Panc1 (cell line): ENCODE measurements at places on chromosomes 16 and 17.
A peak's percentile ranks its signal among the peaks of the same experiment; 100 is the strongest.

DNA sequence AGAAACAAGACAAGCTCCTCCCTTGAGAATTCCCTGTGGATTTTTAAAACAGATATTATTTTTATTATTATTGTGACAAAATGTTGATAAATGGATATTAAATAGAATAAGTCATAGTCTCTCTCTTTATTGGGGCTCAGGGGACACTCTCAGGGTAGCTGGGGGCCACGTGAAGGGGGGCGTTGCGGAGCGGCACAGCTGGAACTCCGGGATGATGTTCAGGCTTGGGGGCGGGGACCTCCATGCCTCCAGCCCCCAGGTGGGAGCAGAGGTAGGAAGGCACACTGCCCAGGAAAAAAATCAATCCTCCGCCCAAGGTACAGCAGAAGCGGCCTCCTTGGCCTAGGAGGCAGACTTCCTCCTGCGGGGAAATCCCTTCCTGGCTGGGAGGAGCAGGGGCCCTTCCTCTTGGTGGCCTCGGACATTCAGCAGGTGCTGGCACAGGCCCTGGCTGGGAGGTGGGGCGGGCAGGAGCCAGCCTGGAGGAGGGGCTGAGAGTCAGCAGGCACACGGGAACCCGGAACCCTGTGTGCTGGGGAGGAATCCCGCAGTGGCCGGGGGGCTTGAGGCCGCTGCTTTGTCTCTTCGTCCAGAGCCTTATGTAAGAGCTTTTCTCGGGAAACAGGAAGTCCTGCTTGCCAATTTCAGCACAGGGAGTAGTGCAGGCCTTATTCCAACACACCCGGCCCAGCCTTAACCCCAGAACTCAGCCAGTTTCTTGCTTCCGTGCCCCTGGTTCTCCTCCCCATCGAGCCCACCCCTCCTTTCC, 591 bp upstream of the TNFSF13 start:
- DNase-seq: no peak

DNA sequence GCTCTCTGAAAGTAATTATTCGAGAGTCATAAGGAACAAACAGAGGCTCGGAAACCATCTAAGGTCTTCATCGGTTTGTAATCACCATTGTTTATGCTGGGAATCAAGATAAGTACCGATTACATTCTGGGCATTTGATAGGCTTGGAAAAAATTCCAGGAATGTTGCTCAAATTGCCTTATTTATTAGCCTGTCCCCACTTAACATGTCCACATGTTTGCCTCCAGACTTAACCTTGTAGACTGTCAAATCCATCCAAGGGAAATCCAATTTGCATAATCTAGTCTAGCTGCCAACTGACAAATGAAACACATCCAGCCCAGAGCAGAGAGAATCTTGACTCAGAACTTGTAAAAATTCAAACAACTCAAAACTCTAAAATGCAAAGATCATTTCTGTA, 51.3 kb upstream of the TMC5 start:
- no peak for DNase-seq

- DNase-seq: peak; percentile 32
Measured at GRCh38 chr16:84806256-84806889, 13.4 kb upstream of the CRISPLD2 start.

DNA sequence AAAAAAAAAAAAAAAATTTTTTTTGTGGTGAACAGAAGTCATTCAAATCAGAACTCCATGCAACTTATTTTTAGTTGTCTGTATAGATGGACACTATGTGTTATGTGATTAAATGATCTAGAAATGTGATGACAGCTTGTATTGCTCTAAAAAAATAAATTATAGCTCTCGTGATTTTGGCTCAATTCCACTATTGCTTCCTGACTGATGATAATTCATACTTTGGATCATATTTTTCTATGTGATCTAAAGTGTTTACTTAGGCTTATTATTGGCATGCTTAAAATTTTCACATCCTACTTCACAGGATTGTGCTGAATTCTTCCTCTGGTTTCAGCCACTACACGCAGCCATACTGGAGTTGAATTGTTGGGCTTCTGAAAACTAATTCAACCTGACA, 76.8 kb downstream of the RPGRIP1L start:
- no peak for DNase-seq

GRCh38 chr17:62062944-62063343, 2.1 kb downstream of the MED13 start:
- DNase-seq: no peak

DNA sequence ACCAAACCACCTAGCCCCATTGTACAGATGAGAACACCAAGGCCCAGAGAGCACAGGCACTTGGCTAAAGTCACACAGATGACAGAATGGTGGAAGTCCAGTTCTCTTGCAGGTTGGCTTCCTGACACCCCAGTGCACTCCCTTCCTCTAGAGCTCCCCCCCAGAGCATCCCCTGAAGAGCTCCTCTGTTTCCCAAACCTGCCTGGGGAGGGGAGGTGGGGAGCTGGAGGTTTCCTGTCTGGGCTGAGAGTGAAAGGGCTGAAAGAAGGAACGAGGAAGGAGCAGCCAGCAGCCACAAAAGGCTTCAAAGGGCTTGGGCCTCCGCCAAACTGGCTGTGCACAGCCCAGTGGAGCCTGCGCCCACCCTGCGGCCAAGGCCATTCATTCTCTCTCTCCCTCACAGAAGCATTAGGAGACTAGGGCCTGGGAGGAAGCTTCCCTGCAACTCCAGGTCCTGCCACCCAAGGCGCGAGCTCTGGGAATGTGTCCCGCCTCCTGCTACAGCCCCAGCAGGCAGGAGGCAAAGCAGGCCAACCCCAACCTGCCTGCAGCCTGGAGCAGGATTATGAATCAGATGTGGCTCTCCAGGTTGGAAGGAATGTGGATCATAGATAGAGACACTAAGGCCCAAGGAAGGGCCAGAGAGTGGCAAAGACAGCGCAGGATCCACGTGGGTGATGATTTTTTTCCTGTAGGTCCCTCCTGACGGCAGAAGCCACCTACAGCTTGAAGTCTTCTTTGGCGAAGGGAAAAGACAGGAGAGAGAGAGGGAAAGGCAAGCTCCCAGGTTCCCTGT, 913 bp downstream of the SLC13A5 start:
- DNase-seq: no peak

- no peak for DNase-seq
Measured at GRCh38 chr16:73016488-73016830, 31.5 kb downstream of the ZFHX3 start.

DNA sequence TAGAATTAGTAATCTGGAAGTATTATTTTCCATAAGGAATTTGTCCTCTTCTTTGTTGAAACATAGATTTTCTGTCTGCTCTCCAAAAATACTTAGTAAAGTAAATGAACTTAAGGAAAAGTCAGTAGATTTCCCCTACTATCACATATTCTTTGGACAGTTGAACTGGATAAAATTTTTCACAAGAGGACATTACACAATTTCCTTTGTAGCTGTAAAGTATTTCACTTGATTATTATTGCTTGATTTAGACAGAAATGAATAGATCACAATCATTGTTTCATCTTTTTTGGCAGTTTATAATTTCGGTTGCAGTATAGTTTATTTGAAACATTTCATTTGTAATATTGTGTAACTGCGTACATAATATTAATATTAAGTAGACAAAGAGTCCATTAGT, 12.5 kb downstream of the CYB5B start:
- no peak for DNase-seq

DNA sequence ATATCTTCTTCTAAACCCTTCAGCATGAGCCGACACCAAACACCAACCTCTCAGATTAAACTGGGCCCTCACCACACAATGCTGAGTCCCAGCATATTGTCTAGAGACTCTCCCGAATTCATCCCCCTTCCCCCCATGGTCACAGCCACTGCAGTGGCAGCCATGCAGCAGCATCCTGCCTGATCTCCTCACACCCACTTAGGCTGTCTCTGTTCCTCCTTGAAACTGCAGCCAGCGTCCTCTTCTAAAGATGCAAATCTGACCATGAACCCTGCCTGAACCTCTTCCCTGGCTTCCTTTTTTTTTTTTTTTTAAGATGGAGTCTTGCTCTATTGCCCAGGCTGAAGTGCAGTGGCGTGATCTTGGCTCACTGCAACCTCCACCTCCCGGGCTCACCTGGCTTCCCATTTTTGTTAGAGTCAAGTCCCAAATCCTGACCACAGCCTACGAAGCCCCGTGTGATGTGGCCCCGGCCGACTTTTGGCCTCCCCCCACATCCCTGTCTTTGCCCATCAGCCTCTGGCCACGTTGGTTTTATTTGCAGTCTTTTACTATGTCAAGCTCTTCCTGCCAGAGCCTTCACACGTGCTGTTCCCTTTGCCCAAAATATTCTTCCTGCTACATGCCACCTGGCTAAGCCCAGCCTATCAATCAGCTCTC, 2.8 kb downstream of the FA2H start:
- no peak for DNase-seq

DNA sequence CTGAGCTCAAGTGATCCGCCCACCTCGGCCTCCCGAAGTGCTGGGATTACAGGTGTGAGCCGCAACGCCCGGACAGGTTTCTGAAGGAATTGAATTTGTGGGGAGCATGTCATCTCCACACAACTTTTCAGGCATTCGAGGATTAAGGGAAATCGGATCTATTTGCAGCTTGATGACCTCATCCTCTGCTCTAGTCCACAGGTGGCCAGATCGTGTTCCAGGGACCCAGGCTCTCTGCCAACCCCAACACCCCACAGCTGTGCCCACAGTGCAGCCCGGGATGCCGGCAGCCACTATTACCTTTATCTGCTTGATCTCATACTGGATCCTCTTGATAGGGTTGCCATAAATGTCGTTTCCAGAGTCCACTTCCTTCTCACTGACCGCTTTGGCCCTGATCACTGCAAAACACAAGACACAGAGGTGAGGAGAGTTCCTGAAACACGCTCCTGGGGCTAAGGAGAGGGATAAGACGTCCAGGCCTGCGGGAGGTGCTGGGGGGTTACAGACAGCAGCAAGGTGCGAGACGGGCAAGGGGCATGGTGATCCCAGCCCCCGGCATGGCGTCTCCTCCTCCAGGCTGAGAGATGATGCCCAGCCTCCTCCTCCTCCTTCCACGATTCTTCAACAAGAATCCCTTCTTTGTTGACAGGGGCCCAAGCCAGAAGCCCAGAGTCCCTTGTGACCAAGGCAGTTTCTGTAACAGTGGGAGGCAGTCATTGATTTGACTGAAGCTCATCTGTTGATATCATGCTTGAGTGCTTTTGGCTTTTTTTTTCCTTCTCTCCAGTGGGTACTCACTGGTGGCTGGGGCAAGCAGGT, 29.3 kb downstream of the CEP295NL start:
- no peak for DNase-seq

DNA sequence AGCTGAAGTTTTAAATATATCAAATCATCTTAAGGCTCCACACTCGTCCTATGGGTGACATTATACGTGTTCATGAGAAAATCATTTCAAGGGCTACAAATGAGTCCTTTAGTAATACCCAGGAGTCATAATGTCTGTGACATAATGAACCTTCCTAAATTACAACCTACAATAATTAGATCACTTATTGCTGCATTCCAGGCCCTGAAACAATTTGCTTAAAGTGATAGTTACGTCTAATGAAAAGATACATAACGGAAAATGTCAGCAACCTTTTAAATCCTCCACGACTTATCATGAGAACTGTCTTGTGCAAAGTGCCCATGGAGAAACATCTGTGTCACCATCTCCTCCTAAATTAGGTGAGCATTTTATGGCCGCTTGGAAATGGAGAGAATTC, 43.4 kb downstream of the IRX3 start:
- DNase-seq: no peak

GRCh38 chr17:74290340-74290739, 16.3 kb downstream of the DNAI2 start:
- no peak for DNase-seq

- DNase-seq: no peak
Measured at GRCh38 chr17:73347351-73347750, 35.5 kb upstream of the CDC42EP4 start.

- no peak for DNase-seq
Measured at GRCh38 chr16:2799205-2799858, 1.1 kb downstream of the PRSS41 start.

GRCh38 chr16:65222049-65222448, 100.2 kb upstream of the CDH11 start:
- DNase-seq: no peak

GRCh38 chr16:76345163-76345661, 68.0 kb downstream of the CNTNAP4 start:
- DNase-seq: no peak

- no peak for DNase-seq
Measured at GRCh38 chr16:1908983-1909382, 9.2 kb downstream of the HS3ST6 start.

DNA sequence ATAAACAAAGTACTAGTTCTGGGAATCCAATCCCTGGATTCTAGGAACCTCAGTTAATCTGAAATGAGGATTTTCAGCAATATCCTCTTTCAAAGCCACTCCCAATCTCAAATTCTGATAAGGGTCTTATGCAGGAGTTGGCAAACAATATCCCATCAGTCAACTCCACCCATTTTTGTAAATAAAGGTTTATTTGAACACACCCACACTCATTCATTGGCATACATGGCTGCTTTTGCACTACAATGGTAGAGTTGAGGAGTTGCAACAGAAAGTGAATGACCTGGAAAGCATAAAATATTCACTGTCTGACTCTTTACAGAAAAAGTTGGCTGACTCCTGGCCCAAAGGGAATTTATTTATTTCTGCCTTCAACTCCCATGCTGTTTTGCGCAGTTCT, 157.7 kb upstream of the CDH11 start:
- no peak for DNase-seq

- DNase-seq: no peak
Measured at GRCh38 chr17:6706996-6707395, 6.2 kb downstream of the SLC13A5 start.

DNA sequence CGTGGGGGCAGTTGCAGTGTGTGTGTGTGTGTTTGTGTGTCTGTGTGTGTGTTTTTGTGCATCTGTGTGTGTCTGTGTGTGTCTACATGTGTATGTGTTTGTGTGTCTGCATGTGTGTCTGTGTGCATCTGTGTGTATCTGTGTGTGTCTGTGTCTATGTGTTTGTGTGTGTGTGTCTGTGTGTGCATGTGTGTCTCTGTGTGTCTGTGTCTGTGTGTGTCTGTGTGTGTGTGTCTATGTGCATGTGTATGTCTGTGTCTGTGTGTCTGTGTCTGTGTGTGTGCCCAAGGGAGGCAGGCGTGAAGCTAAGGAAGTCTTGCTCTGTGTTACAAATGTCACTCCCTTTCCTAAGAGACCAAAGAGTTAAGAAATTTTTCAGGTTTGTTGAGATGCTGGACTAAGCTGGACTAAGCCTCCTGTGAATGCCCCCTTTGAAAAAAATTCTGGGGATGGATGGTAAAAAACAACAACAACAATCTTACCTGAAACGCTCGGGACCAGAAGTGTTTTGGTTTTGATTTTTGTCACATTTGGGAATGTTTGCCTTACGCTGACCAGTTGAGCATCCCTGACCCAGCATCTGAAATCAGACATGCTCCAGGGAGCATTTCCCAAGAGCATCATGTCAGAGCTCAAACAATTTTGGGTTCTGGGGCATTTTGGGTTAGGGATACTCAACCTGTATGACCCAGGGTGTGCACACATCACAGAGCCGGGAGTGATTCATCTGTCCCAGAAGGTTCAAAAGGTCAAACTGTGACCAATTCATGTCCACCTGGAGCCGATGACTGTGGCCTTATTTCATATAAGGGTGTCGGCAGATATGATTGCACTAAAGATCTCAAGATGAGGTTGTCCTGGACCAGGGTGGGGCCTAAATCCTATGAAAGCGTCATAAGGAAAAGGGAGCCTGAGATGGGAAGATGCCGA, 48.6 kb upstream of the ZNF469 start:
- DNase-seq: no peak

GRCh38 chr16:78775161-78775561, 675.7 kb downstream of the WWOX start:
- DNase-seq: no peak

- no peak for DNase-seq
Measured at GRCh38 chr17:37717627-37718323, 27.1 kb downstream of the HNF1B start.
